ENCODE measurements at places on chromosomes 2 and 18. TPM values are rescaled to one million over a fixed set of nuclear protein-coding genes. Genes with fewer than 3 reads are reported as not detected.

- no peak for DNase-seq
- H3K27me3 ChIP-seq = no peaks in the 10 kb centered on the region
- H3K4me1 ChIP-seq = no peaks in the 10 kb centered on the region
- no peak overlapping the region for H3K4me3 ChIP-seq
- peaks cover 26% of the 10 kb centered on the region for H3K36me3 ChIP-seq
- no peak overlapping the region for H3K27ac ChIP-seq
Measured at GRCh38 chr2:218476676-218477075, 57.8 kb downstream of the VIL1 start.

The RRM2 gene
- total RNA-seq = 7.4 TPM

GRCh38 chr2:135245071-135245470 lies 193.0 kb downstream of the RAB3GAP1 start:
- no peak overlapping the region for H3K4me3 ChIP-seq
- no peaks in the 10 kb centered on the region for H3K4me1 ChIP-seq
- no peaks in the 10 kb centered on the region for H3K27me3 ChIP-seq
- H3K27ac ChIP-seq = no peak overlapping the region

- no peaks in the 10 kb centered on the region for H3K27me3 ChIP-seq
- H3K27ac ChIP-seq = peak overlapping the region; percentile 82
- peak overlapping the region; percentile 83 for H3K4me3 ChIP-seq
- H3K36me3 ChIP-seq = peaks cover 16% of the 10 kb centered on the region
- peak; percentile 87 for DNase-seq
- H3K4me1 ChIP-seq = peaks cover 38% of the 10 kb centered on the region
Measured at GRCh38 chr2:30231996-30232800, 864 bp downstream of the LBH start.

- peaks cover 7% of the 10 kb centered on the region for H3K27me3 ChIP-seq
- H3K4me1 ChIP-seq = peaks cover 10% of the 10 kb centered on the region
- no peak for DNase-seq
- H3K27ac ChIP-seq = no peak overlapping the region
- no peaks in the 10 kb centered on the region for H3K36me3 ChIP-seq
- H3K4me3 ChIP-seq = no peak overlapping the region
Measured at GRCh38 chr2:37190290-37190689, 1.8 kb upstream of the SULT6B1 start.

The TGFA gene
- total RNA-seq = not detected

GRCh38 chr18:74289137-74289536 lies 2.6 kb downstream of the CYB5A start:
- peak overlapping the region; percentile 17 for H3K27ac ChIP-seq
- peaks cover 22% of the 10 kb centered on the region for H3K4me1 ChIP-seq
- peak; percentile 79 for DNase-seq
- H3K36me3 ChIP-seq = no peaks in the 10 kb centered on the region
- no peaks in the 10 kb centered on the region for H3K27me3 ChIP-seq
- peak overlapping the region; percentile 25 for H3K4me3 ChIP-seq

Data from osteoblast (primary cell).